ENCODE measurements at places on chromosomes 5 and 9.

GRCh38 chr5:163377982-163378381 lies 59.4 kb upstream of the CCNG1 start:
- no peak for DNase-seq

DNA sequence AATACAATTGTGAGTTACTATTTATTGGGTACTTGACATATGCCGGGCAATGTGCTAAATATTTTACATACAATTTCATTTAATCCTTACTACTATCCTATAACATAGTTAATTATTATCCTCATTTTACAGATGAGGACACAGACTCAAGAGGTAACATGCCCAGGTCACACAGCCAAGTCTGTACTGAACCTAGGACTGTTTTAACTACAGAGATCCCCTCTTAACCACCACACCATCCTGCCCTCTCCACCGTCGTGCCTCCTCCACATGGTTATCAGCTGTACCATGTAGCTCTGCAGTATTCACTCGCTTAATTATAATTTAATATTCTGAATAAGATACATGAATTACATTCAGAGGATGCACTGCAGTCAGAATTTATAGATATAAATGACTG lies 5.3 kb downstream of the RAB14 start:
- no peak for DNase-seq

DNA sequence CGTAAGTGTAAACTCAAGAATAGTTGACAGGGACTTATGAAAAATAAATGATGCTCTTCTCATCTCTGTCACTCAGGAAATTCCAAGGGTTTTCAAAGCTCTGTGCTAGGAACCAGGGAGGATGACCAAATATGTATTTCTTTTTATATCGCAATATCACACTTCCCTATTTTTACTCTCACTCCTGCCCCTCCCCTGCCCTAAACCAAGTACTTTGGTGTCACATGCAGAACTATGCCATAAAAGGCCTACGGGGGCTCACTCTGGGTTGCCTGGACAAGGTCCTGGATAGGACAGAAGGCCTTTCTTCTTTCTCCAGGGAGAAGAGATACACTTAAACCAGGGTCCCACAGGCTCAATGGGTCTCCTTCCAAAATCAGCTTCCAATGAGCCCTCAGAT lies 8.3 kb upstream of the RETREG1 start:
- no peak for DNase-seq

- no peak for DNase-seq
Measured at GRCh38 chr9:94668928-94669729, 29.8 kb upstream of the FBP1 start.

DNA sequence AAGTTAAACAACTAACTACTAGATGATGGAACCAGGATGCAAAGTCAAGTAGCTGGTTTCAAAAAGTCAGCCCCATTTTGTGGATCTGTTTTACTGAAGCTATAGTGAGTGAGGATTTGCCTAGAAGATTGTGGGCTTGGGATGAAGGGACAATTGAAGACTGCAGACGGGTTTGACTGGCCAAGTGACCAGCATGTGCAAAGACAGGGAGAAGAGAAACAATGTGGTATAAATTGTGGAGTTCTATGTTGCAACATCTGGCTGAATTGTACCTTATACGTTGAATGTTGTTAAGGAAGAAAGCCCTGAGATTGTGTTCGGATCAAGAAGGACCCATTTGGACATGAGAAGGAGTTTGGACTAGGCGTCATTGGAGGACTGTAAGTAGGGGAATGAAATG lies 101.8 kb downstream of the MAT2B start:
- no peak for DNase-seq

- no peak for DNase-seq
Measured at GRCh38 chr5:177295924-177296323, 7.6 kb downstream of the RAB24 start.

DNA sequence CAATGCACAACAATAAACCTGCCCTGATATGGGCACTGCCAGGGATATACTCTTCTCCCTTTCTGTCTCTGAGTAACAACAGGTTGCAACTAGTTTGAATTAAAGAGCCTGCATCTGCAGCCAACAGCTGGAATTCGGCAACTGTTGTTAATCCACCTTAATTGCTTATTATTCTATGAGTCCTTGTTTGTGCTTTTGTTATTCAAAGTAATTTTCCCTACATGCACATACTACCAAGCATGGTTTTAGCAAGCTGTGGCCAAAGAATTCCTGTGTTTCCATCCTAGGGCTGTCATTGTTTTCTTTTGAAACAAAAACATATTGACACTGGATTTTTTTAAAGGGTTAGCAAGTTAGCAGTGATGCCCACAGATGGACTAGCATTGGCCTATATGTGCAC lies 171.5 kb downstream of the EFNA5 start:
- no peak for DNase-seq

- DNase-seq, result no peak
Measured at GRCh38 chr9:34560599-34561214, 28.8 kb downstream of the CNTFR start.

- no peak for DNase-seq
Measured at GRCh38 chr5:151954255-151954654, 29.6 kb upstream of the GLRA1 start.

- no peak for DNase-seq
Measured at GRCh38 chr5:15008476-15008875, 136.9 kb upstream of the ANKH start.

Data from caudate nucleus (tissue), 63 donors.